T1000 (cell line): ENCODE measurements at places on chromosomes 12 and 14.

DNA sequence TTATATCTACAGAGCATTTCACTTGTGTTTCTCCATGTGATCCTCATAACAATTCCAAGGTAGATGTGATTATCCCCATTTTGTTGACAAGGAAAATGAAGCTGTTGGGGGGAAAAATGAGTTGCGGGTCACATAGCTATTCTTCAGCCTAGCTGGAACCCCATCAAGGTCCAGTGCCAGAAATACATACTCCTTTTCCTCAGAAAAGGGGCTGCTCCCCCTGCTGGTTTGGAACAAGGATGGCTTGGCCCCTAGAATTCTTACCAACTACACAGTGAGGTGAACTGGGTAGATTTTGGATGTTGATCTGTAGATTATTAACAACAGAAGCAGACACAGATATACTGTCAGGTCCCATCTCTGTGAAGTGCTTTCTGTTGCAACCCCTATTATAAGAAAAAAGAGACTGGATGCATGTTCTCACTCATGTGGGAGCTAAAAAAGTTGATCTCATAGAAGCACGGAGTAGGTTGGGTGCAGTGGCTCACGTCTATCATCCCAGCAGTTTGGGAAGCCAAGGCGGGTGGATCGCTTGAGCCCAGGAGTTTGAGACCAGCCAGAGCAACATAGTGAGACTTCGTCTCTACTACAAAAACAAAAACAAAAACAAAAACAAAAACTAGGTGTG lies 8.9 kb downstream of the IKZF4 start:
- DNase-seq, result peak; percentile 23

DNA sequence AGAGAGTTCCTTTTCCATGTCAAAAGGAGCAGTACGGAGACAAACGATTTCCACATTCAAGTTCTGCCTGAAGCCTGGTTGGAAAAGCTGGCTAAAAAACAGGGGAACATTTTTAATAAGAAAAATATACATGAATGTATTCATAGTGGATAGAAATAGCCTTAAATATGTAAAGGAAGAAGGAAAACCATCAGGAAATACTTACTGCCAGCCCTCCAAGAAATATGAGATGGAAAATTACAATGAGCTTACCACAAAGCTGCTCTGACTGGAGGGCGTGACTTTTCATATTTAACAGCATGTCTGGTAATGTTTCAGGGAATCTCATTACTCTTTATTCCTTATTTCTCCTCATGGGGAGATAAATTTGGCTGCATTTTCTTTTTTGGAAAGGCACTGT lies 75.9 kb upstream of the ZDHHC17 start:
- no peak for DNase-seq

DNA sequence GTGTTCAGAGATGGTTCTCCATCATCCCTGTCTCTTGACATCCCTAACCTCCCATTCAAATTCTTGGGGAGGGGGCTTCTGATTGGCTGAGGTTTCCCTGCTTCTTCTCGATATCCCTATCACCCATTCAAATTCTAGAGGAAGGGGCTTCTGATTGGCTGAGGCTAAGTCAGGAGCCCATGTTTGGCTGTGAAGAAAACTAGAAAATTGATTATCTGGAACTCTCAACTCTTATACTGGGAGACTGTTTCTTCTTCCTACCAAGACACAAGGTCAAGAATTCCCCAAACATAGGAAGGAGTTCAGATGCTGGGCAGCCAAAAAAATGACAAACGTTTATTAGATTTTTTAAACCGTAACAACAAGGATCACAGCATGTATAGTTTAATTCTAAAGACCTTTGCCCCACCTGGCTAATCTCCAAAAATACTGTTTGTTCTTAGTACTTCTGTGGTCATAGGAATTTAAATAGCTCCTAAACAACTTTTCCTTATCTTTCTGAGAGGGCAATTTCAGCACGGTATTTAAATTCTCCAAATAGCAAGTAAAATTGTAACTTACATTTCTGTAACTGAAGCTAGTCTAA lies 26.4 kb downstream of the SPIC start:
- DNase-seq, result no peak

GRCh38 chr12:88299567-88300101 lies 157.5 kb downstream of the TMTC3 start:
- peak; percentile 100 for DNase-seq

DNA sequence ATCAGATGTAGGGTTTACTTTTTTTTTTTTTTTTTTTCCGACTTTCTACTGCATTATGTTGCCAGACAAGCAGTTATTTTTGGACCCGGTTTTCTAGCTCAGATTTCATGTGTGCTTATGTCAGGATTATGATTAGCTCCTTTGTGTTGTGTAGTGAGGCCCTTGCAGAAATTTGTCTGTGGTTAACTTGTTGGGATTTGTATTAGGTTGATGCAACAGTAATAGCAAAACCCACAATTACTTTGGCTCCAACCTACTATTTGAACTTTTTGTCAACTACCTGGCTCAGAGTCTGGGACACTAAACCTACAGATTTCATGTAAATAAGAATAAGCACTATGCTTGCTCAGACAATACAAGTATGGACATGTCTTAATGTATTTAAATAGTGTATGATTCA lies 44.1 kb upstream of the KCNJ8 start:
- no peak for DNase-seq

- peak; percentile 57 for DNase-seq
These were observed 280.1 kb downstream of the VRK1 start for GRCh38 chr14:97077253-97077653.

GRCh38 chr12:77847060-77847541 lies 16.4 kb downstream of the NAV3 start:
- DNase-seq, result no peak

DNA sequence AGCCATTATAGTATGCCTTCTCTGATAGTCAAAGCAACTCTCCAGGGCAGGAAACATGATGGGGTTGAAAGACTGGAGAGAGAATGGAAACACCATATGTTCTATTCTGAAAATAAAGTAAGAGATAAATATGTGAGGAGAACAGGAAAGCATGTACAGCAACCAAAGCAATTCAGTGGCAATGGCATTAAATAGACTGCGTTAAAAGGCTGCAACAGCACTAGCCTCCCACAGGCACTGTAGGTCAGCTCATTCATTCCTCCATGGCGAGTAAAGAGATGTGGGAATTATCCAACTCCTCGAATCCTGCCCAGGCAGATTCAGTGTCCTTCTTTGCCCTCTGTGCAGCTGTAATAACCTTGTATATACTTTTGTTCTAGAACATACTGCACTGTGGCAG lies 43.8 kb downstream of the ANO6 start:
- DNase-seq, result no peak

GRCh38 chr12:132698341-132698740 lies 11.0 kb downstream of the PXMP2 start:
- no peak for DNase-seq

- no peak for DNase-seq
These were observed 6.9 kb upstream of the DCN start for GRCh38 chr12:91189516-91189915.

GRCh38 chr12:42015051-42015461 lies 129.6 kb downstream of the GXYLT1 start:
- DNase-seq, result no peak

DNA sequence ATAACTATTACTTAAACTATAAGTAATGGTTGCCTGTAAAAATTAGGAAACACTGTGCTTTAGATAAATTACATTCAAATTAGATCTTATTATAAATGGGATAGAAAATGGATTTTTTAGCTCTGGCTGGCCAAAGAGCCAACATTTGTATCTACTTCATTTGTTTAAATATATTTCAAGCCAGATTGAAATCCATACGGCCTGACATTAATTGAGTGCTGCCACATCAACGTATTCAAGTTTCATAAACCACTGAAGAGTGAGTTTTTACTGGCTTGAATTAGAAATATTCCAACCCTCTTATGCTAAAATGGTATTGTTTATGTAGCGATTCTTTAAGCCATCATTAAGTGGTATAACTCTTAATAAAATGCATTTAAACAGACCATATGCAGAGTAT lies 133.3 kb downstream of the VRK1 start:
- DNase-seq, result no peak

- no peak for DNase-seq
These were observed 138.1 kb upstream of the CPM start for GRCh38 chr12:69071091-69071370.

DNA sequence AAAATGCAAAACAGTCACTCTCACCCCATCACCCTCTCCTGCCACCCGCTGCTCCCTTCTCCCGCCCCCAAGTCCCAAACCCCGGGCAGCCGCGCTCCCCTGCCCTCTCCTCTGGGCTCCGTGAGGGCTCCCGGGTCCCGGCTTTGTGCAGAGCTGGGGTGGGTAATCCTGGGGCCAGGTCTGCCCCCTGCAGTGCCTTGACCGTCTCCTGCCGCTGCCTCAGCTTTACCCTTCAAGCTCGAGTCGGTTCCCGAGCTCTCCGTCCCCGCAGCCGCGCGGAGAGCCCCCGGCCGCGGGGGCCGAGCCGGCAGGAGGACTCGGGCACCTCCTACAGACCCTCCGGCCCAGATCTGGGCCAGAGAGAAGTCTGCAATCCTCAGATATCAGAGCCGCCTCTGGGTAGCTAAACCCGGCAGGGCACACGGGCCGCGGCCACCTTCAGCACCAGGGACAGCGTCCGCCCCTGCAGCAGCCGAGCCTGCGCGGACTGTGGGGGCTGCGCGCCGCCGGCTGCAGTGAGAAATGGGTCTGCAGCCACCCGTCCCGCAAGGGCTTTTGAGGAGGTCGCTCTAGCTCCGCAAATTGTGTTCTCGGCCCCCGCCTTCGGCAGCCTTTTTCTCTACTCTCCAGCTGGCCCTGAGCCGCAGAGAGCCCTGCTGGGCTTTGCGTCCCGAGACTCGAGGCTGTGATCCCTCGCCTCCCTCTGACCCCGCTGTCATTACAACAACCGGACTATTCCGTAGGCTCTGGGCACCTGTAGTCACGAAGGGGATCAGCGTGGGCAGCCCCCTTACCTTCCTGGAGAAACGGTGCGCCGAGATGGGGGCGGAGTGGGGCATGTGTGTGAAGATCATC lies 1.2 kb downstream of the PRMT8 start:
- DNase-seq, result no peak

DNA sequence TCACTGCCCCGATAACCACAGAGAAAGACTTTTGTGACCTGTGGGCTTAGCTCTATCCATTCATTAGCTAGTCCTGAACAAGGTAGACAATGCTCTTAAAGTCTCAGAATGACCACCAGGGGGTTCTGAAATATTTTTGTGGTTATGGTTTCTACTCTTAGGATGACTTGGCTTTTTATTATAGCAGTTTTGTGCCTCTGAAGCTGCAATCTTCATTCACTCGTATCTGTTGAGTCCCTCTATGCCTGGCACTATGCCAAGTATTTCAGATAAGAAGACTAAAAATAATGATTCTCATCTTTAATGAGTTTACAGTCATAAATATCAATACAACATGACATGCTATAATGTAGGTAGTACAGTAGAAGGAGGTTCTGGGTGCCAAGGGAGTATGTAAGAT lies 130.8 kb upstream of the TRHDE start:
- no peak for DNase-seq

- DNase-seq, result no peak
These were observed 11.6 kb upstream of the PTPRB start for GRCh38 chr12:70648831-70649230.

GRCh38 chr12:24201258-24201970 lies 251.9 kb upstream of the SOX5 start:
- no peak for DNase-seq

DNA sequence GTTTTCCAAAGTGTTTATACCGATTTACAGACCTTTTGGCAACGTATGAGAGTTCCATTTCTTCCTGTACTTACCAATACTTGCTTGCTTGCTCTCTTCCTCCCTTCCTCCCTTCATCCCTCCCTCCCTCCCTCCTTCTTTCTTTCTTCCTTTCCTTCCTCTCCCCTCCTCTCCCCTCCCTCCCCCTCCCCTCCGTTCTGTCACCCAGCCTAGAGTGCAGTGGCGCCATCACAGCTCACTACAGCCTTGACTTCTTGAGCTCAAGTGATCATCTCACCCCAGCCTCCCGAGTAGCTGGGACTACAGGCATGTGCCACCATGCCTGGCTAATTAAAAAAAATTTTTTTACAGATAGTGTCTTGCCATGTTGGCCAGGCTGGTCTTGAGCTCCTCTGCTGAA lies 40.4 kb downstream of the DIP2B start:
- DNase-seq, result no peak

GRCh38 chr12:119340578-119340977 lies 6.0 kb downstream of the CCDC60 start:
- no peak for DNase-seq

- no peak for DNase-seq
These were observed 35.2 kb upstream of the TMTC2 start for GRCh38 chr12:82651489-82651888.

GRCh38 chr14:105855893-105856675 lies 329.7 kb downstream of the TMEM121 start:
- DNase-seq, result no peak

- DNase-seq, result no peak
These were observed 16.3 kb downstream of the BORCS5 start for GRCh38 chr12:12372946-12373722.

DNA sequence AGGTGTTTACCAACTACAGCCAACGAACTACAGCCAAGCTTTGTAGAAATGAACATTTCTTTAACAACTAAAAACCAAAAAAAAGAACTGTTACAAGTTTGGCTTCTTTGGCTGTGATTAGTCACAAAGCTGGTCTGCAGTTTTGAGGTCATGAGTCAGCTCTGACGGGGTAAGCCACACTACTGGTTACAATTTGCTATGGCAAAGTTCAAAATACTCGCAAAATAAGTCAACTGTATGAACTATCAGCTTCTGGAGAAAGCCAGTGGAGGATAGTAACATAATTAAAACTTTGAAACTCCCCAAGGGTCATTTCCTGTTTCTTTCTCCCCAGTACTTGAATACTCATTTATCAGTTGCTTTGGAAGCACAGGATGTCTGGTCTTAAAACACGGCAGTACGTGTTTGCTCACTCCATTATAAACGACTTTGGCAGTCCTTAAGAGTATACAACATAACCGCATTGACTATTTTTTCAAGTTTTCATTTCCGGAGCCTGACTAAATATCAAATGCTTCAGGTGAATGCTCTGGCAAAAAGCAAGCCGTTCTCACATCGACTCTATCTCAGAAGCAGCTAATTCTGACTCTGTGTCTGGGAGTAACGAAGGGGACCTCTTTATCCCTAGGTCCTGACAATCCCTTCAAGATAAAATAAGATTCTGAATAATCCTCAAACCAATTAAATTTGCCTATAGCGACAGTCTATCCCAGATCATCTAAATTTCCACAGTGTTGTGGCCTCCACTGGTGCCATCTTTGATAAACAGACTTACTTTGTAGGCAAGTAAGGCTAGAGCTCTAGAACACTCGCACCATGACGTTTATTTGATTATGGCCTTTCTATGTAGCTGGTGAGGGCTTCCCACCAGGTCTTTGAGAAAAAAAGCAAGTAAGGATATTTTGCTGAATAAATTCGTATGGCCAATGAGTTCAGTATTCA lies 10.6 kb downstream of the PHLDA1 start:
- peak; percentile 48 for DNase-seq

GRCh38 chr14:102817942-102818940 lies 41.0 kb downstream of the TRAF3 start:
- DNase-seq, result no peak

DNA sequence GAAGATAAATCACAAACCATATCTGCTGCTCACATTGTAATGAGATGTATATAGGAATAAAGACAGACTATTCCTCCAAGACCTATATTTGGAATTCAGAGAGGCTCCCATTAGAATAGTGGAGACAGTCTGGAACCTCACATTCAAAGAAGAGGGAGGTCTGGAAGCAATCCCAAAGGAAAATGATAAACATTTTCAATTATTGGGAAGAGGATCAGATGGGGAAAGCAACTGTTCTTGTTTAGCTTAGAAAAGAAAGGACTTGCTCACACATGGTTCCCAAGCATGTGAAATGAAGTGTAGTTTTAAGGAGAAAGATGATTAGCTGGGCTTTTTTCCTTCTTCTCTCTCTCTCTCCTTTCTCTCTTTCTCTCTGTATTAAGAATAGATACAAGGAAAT lies 193.0 kb upstream of the LMNTD1 start:
- DNase-seq, result no peak

GRCh38 chr12:22410486-22410885 lies 76.0 kb upstream of the ST8SIA1 start:
- no peak for DNase-seq
